Activated T-cell treated with anti-CD3 and anti-CD28 coated beads, Interleukin-2, amount 50 U/mL, for 1 hour (primary cell): ENCODE measurements at places on chromosomes 13 and 19.

DNA sequence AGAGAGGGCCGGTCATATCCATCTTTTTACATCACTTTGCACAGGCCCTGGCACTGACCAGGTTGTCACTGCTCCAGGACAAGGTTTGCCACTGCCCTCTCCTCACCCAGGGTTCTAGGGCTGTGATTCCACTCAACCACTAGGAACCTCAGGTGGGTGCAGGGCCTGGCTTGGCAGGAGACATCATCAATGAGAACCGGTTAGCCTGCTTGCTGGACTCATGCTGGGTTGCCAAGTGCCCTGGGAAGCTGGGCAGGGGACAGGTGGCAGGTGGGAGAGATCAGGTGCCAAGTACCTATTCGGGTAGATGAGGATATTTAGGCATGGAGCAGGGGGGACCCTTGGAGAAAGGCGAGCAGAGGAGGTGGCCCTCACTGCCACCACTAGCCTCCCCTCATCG lies 4.2 kb upstream of the CERS4 start:
- no peak for DNase-seq

- DNase-seq: no peak
These were observed 32.2 kb downstream of the SLAIN1 start for GRCh38 chr13:77729502-77730221.

GRCh38 chr19:51509823-51510660 lies 8.4 kb upstream of the SIGLEC12 start:
- DNase-seq: no peak

- no peak for DNase-seq
These were observed 47.7 kb upstream of the CACNA1A start for GRCh38 chr19:13553880-13554400.

- DNase-seq: no peak
These were observed 253.1 kb downstream of the OLFM4 start for GRCh38 chr13:53281677-53282076.

- DNase-seq: no peak
These were observed 293.2 kb downstream of the EFNB2 start for GRCh38 chr13:106241974-106242953.

DNA sequence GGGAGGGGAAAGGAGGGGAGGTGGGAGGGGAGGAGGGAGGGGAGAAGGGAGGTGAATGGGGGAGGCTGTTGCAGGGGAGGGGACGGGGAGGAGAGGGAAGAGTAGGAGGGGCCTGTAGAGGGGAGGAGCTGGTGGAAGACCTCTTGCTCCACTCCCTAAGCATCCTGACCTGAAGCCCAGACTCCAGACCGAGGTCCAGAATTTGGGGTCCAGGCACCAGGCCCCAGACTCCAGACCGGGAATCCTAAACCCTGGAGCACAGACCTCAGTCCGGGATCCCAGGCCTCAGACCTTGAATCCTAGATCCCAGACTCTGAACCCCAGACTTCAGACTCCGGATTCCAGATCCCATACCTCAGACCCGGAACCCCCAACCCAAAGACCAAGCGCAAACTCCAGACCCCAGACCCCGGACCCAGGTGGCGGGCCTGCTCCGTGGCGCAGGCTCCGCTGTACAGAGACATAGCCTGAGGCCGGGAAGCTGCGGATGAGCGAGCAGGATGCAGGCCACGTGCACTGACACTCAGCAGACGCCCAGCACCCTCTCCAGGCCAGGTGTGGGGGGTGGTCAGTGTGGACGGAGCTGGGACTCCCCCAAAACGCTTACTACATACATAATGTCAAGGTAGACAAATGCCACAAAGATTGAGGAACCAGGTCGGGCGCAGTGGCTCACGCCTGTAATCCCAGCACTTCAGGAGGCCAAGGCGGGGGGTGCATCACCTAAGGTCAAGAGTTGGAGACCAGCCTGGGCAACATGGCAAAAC lies 710 bp upstream of the BTBD2 start:
- no peak for DNase-seq

DNA sequence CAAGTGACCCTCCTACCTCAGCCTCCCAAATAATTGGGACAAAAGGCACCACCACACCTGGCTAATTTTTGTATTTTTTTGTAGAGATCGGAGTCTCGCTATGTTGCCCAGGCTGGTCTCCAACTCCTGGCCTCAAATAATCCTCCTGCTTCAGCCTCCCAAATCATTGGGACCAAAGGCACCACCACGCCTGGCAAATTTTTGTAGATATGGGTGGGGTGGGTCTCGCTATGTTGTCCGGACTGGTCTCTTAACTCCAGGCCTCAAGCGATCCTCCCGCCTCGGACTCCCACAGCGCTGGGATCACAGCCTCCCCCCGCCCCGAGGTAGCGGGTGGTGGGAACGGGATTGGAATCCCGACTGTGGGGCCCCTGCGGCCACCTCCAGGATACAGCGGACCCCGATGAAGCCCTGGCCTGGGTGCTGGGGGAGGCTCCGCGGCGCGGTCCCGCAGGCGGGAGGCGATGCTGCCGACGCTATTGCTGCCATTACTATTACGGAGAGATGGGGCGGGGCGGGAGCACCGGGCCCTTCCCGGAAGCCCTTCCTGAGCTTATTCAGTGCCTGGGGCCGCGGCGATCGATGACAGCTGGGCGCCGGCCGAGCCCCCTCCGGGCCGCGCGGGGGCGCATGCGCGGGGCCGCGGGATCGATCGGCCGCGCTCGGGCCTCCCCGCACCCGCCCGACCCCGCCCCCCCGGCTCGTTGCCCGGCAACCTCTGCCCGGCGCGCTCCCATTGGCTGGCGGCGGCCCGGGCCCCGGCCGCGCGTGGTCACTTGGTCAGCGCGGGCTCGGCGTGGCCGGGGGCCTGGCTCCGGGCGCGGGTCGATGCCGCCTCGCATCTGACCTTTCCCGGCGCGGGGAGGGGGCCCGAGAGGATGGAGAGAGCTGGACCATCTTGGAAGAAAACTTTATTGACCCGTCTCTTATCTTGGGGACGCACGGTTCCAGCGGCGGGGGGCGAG lies 27.9 kb upstream of the ONECUT3 start:
- peak; percentile 31 for DNase-seq

GRCh38 chr13:77033717-77034302 lies 6.9 kb upstream of the FBXL3 start:
- DNase-seq: no peak

GRCh38 chr13:48068952-48069351 lies 26.0 kb downstream of the MED4 start:
- no peak for DNase-seq

- DNase-seq: no peak
These were observed 23.4 kb downstream of the UBAC2 start for GRCh38 chr13:99224021-99224420.

- DNase-seq: no peak
These were observed 87.0 kb upstream of the TRPC4 start for GRCh38 chr13:37956536-37956935.

- DNase-seq: no peak
These were observed 65.7 kb downstream of the SOX1 start for GRCh38 chr13:112132619-112133018.

- peak; percentile 38 for DNase-seq
These were observed 5.3 kb upstream of the PRKCG start for GRCh38 chr19:53876651-53877224.

DNA sequence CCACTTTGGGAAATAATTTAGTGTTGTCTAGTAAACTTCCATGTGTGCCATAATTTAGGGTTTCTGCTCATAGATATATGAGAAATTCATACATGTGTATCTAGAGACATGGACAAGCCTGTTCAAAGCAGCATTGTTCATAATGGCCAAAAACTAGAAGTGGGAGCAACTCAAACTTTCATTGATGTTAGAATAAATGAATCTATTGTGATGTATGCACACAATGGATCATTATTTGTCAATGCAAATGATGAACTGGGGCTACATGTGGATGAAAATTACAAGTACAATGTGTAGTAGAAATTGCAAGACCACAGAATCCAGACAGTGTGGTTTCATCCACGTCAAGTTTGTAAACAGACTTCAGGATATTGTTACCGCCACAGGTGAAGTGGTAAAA lies 284.7 kb downstream of the SLC7A1 start:
- no peak for DNase-seq

DNA sequence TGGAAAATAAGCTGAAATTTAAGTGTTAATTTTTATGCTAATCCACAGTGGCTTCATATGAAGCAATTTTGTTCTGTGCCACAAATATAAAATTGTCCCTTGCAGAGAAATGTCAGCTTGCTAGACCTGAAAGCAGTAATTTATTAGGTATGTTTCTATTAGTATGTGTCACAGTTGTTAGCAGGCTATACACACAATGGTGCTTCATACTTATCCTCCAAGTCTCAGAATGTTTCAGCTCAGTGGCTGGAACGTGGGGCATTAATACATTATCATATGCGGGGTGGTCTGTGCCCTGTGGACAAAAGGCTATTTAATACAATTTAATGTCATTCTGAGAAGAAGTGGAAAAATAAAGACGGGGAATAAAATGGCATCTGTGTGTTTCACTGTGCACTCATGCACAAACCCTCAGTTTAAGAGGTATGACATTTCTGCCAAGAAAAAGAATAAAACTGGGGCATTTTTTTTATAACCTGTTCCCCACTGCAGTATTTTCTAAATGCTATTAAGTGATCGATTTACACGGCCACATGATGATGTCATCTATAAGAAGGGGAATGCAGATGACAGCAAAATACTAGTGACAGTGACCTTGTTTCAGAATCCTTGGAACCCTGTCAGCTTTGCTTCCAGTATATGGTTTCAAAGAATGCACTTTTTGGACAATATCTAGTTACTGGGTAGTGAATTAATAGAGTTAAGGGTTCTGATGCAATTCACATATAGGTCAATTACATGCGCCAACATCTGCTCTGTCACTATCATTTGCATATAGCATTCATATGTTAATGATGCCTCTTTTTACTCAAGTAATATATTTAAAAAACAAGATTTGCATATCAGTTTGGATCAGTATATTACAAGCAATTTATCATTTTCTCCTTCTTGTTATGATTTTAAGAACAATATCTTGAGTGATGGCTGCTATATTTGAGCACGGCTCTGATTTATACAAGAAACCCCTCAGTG lies 21.2 kb upstream of the ZNF536 start:
- DNase-seq: no peak

GRCh38 chr19:45446295-45446694 lies 21.5 kb upstream of the FOSB start:
- no peak for DNase-seq

DNA sequence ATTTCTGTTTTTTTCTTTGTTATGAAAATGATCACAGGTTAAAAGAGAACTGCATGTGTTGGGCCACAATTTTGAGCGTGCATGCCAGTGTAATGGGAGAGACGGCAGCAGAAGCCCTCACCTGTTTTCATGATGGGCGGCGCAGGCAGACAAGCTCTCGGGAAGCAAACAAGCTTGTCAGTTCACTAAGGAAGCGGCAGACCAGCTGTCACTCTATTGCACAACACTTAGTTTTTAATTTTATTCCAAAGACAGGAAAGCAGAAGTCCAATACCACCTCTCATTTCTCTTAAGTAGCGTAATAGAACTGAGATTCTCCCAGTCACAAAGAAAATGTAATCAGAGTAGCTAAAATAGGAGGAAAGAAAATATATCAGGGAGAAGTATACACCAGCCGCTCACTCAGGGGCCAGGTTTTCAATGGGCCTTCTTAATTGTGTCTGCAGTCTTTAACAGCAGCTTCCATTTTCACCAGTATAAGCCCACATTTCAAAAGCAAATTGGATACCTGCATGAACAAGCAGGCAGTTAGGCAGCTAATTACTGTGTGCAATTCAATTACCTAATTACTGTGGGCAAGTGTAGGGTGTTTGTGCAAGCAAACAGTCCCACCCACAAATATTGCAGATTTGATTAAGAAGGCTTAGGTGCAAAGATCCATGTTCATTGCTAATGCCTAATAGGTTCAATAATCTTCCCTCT lies 711.4 kb downstream of the DIAPH3 start:
- DNase-seq: no peak

DNA sequence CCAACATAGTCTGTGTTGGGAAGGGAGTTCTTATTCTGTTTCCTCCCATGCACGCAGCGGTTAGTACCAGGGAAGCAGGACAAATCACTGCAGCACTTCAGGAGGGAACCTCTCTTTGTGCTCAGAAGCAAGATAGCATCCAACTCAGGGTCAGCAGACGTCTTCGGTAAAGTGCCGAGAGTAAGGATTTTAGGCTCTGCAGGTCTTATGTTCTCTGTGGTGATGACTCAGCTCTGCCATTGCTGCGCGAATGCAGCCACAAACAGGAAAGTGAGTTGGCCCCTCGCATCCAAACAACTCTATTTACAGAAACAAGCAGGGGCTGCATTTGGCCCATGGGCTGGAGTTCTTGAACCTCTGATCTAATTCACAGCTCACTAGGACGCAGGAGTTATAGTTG lies 122.1 kb upstream of the SPATA13 start:
- DNase-seq: no peak

- no peak for DNase-seq
These were observed 4.0 kb downstream of the GPX4 start for GRCh38 chr19:1107661-1108261.

GRCh38 chr13:24032252-24032651 lies 128.3 kb upstream of the SPATA13 start:
- no peak for DNase-seq

DNA sequence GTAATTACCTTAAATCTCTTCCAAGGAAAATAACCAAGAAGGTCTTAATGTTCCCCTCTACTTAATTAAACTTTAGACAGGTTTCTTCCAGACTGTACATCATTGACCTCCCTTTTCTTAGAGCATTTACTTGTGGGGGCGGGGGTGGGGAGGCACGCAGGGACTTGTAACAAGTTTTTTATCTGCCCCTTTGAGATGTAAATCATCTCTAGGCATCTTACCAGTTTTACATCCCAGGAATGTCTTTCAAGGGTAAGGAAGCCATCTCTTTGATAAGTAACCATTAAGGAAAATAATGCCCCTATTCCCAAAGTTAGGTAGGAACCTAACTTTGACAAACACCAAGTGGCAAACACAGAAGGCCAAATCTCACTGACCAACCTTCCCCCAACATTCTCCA lies 528.6 kb downstream of the SUCLA2 start:
- no peak for DNase-seq

DNA sequence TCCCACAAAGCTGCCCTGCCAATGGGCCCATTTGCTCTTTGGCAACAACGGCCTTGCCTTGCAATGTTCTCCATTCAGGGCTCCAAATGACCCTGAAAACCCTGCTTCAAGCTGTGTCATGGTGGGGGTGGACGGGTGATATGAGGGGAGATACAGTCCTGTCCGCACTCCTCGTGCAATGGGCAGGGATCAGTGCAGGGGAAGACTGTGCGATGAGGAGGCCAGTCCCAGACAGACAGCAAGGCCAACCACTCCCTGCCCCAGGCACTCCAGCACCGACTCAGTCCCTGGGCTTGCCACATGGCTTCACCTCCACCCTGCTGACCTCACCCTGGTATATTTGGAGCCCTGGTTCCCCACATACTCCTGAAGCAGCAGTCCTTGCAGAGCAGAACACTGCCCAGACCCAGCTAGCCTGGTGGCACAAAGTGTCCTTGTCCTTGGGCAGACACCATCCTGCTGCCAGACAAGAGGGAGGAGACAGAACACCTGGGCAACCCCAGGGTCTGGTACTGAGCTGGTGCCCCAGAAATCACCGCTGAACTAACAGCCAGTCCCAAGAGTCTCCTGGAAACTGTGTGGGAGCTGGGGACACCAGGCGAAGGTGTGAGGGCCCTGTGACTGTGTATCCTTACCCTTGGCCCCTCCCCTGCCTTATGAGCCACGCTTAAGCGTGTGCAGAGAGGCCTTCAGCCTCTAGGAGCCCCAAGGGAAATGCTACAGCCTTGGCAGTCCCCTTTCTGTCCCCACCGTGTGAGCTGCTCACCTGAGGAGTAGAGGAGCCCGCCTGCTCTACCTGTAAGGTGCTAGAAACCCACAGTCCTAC lies 9.1 kb upstream of the SLC35E1 start:
- DNase-seq: no peak

GRCh38 chr19:42276821-42277220 lies 7.8 kb downstream of the CIC start:
- no peak for DNase-seq
